ENCODE measurements at places on chromosomes 13 and 19.
A peak's percentile ranks its signal among the peaks of the same experiment; 100 is the strongest.

DNA sequence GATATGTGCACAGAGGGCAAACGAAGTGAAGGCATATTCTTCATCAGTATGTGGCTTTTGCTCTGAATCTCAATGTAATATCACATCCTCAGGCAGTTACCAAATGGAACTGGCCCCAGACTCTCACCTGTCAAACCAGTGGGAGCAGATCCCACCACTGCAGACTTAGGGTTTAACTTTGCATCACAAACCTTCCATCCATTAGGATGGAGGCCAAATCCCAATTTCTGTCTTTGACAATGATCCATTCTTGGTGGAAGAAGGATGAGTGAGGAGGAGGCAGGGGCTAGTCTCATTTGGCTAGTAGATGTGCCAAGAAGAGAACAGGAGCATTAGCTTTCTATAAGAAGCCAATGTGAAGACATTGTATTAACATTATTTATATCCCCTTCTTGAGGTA is 413.5 kb upstream of the SPRY2 start:
- no peak for DNase-seq

DNA sequence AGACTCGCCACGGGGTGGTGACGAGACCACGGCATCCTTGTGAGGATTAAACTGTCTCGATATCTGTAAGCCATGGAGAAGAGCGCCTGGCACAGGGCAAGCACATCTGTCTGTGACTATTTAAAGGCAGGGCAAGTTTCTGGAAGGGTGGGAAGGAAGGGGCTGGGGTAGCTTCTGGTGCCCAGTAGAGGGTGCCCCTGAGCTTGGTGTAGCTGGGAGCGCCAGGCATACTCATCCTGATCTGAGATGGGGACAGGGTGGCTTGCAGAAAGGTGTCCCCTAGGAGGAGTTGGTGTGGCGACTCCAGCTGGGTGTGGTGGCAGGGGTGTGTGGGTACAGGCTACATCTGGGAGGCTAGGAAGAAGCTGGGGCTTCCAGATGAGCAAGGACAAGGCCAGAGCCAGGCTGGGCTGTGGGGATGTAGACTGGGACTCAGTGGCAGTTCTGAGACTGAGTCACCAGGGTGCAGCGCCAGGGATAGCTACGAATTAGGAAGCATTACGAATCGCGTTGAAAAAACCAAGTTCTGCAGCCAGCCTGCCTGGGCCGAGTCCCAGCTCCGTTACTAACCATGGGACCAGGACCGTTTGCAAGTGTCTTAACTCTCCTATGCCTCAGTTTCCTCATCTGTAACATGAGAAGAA is 23.1 kb upstream of the ASPDH start:
- no peak for DNase-seq

GRCh38 chr19:5786593-5787408 is 2.3 kb upstream of the PRR22 start:
- no peak for DNase-seq

GRCh38 chr13:86579662-86580061 is 780.4 kb upstream of the SLITRK6 start:
- no peak for DNase-seq

DNA sequence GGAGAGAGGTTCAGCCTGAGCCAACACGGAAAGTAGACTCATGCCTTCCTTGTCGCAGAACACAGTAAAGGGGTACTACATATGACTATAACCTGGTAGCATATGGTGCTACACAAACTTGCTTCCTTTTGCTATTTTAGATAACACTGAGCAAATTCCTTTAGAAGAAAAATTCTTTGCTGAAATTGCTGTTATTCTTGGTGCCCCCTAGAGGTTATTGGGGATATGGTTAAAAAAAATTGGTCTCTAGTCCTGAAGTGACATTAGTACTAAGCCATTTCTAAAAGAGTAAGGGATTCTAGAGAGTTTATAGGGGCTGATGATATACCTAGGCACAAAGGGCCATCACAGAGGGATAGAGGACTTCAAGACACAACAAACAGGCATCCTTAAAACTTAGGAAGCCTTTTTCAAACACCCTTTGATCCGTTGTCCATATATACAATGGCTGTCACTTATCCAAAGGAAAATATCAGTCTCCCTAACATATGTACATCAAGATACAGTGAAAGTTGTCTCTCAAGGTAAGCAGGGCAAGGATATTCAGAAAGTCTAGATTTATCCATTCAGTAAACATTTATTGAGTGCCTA is 13.9 kb upstream of the HS6ST3 start:
- no peak for DNase-seq

GRCh38 chr19:4622695-4623421 is 16.5 kb upstream of the TNFAIP8L1 start:
- DNase-seq = no peak

DNA sequence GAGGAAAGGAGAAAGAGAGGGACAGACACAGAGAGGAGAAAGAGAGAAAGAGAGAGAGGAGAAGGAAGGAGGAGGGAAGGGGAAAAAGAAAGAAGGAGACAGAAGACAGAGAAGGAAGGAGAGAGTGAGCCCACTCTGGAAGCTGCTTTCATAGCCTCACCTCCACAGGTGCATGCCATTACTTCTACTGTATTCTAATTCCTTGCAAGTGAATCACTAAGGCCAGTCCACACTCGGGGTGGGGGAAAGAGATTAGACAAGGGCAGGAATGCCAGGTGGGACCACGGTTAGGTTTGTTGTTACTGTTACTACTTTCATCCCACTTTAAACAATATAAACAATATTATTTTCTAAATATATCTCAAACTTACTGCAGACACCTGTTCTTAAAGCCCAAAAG is 684.5 kb upstream of the ARGLU1 start:
- DNase-seq = no peak

- peak; percentile 45 for DNase-seq
These were observed 121.3 kb downstream of the COL4A1 start for GRCh38 chr13:110185696-110186095.

- no peak for DNase-seq
These were observed 86.3 kb downstream of the SPACA7 start for GRCh38 chr13:112462408-112462807.

DNA sequence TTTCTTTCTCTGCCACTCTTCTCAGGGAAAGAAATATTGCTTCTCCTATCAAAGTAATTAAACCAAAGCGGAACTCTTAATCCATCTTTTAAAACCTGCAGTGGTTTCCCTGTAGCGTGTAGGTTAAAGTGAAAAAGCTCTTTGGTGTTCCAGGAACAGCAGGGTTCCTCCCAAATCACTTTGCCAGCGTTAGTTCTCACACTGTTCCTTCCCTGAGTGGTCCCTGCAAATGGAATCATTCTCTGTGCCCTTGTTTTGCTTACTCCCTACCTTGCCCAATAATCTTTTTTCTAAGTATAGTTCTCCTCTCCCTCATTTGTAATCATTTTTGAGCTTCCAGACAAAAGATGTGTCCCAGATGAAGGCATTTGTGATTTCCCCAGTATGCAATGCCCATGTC is 207.5 kb downstream of the HS6ST3 start:
- no peak for DNase-seq

- DNase-seq = peak; percentile 57
These were observed 43.4 kb upstream of the MAP3K10 start for GRCh38 chr19:40147693-40148347.

DNA sequence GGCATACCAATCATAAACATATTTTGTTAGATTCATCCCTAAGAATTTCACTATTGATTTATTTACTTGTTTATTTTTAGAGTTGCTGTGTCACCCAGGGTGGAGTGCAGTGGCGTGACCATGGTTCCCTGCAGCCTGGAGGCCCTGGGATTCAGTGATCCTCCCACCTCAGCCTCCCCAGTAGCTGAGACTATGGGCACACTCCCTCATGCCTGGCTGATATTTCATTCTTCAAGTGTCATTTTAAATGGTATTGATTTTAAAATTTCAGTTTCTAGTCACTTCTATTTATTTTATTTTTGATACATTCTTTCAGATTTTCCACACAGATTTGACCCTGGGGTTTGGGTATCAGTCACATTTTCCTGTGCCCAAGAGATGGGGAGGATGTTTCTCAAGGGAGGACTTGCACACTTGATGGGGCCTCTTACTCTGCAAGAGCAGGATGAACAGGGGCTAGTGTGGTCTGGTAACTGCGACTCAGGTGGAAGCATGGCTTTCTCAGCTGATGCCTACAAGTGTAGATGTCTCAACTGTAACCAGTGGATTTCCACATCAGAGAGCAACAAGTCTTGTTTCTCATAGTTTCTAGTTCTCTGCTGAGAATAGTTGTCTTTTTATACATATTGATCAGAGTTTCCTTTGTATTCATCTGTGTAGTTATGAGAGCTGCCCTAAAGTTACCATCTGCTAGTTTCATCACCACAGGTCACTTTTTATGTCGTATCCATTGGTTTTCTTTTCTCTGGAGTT is 40.2 kb downstream of the CCNE1 start:
- DNase-seq = no peak

DNA sequence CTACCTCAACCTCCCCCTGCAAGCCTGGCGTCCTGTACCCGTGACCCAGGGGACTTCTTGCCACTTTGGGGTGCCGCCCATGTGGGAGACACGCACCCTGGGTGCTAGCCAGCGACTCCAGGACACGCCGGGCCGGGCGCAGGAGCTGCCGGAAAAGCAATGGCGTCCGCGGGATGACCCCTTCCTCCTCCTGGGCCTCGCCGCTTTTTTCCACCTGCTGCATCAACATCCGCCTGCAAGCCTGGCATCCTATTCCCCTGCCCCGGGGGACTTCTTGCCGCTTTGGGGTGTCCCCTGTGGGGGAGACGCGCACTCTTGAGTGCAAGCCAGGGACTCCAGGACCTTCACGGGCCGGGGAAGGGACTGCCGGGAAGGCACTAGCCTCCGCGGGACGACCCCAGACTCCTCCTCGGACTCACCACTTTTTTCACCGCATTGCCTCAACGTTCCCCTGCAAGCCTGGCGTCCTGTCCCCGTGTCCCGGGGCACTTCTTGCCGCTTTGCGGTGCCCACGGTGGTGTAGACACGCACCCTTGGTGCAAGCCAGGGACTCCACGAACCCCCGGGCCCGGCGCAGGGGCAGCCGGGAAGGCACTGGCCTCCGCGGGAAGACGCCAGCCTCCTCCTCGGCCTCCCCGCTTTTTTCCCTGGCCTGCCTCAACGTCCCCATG is 237.8 kb downstream of the TUBA3C start:
- no peak for DNase-seq

- DNase-seq = no peak
These were observed 64.6 kb downstream of the CCNE1 start for GRCh38 chr19:29876414-29876813.

Data from fibroblast of skin of left quadriceps (primary cell).